NCI-H1930 (cell line): ENCODE measurements at places on chromosomes 4 and X.

- DNase-seq = no peak
Observed at GRCh38 chr4:106358899-106359298, 9.7 kb downstream of the GIMD1 start.

- no peak for DNase-seq
Observed at GRCh38 chrX:2500803-2501558, at the start of the genes DHRSX and ZBED1. Gene DHRSX (minus strand): TSS chrX:2500976. CDS start chrX:2500925, 51 bp downstream. Gene ZBED1 (minus strand): TSS chrX:2500976. CDS start chrX:2490719, 10,257 bp downstream.

DNA sequence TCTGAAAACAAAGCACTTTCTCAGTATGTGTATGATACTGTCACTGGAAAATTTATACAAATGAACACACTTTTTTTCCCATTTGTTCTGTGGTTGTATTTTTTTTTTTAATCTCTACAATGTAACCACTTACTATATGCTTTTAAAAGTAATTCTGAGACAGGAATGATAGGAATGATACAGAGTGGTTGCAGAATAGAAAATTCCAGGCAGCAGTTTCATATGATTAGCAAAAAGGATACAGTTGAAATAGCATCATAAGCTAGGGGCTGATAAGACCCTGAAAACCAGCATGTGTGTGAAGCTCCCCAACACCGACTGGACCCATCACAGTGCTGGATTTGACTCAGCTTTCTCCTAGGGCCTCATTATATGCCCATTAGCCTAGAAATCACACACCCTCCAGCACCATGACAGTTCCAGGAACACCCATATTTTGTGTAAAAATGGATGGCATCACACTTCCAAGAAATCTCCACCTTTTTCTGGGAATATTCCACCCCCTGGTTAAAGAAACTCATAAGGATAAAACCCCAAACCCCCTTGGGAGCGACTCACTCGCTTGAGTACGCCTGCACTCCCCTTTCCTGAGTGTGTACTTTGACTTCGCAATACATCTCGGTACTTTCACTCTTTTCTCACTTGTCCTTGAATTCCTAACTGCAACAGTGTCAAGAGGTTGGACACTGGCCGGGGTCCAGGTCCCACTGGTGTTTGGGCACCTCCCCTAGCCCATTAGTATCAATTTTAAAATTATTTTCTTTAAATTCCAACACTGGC lies 77.4 kb upstream of the AGA start:
- DNase-seq = no peak

DNA sequence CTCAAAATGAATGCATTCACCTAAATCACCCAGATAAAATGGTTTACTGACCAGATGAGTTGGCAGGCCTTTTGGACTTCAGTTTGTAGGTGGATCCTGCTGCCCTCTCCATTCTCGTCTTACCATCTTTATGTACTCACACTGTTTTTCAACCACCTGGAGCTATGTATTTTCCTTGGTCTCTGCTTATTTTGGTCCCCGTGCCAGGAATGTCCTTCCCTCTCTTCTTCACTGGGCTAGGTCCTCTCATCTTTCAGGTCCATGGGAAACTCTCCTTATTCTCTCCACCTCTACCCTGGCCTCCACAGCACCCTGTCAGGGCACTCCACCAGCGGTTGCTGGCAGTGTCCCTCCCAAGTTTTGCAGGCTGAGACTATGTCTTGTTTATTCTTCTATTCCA lies 2.6 kb downstream of the GPRIN3 start:
- DNase-seq = no peak

DNA sequence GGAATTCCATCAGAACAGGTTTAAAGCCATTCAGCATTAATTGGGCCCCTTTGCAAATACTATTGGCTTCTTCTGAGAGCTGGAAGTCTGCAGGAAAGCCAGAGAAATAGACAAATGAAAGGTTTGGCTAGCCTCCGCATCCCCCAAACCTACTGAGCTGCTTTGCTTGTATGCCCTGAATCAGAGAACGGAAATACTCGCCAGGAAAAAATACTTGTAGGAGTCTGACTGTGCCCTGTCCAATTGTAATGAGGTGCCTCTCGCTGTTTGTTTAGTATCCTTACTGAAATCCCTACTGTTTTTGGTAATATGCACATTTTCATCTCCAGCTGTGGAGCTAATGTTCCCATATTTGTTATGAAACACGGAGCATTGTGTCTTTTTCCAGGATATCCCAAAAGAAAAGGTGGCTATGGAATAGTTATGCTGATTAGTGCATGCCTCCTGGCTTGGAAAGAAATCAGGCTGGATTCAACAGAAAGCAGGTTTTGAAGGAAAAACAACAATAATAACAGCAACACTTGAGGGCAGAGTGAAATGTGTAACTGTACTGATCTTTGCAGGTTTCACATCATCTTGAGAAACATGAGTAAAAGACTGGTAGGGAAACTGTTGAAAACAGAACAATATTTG lies 50.7 kb upstream of the NLGN4X start:
- DNase-seq = no peak

DNA sequence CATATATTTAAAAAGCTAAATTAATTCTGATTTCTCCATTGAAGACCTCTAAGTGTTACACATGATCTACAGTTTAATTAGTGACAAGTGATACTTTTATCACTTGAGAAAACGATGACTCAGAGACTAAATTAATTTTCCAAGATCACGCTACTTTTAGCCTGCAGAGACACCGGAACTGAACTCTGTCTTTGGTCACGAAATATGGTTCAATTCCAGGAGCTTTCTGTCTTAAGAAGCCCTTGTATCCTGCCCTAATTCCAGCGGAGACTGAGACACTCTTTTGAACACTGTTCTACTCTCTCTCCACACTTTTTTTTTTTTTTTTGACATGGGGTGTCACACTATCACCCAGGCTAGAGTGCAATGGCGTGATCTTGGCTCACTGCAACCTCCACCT lies 63.6 kb downstream of the IRF2 start:
- no peak for DNase-seq

- DNase-seq = no peak
Observed at GRCh38 chr4:25608644-25609043, 47.0 kb upstream of the SLC34A2 start.

DNA sequence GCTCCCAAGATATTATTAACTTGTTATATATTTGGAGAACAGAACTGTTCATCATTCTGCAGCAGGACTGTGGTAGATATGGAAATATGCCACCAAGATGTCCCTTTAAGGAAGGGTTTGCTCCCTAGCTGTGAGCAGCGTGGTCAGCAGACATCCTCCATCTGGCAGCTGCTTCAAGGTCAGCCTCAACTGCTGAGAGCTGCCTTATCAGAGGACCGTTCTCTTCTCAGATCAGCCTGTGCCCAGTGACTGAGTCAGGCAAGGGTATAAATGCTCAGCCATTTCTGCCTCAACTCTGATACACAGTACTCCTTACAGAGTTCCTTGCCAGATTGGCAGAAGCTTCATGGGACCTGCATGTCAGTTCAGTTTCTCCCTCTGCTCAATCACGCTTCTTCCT lies 63.4 kb upstream of the MAGEB2 start:
- DNase-seq = no peak

GRCh38 chrX:14903891-14904290 lies 30.7 kb downstream of the MOSPD2 start:
- DNase-seq = no peak

DNA sequence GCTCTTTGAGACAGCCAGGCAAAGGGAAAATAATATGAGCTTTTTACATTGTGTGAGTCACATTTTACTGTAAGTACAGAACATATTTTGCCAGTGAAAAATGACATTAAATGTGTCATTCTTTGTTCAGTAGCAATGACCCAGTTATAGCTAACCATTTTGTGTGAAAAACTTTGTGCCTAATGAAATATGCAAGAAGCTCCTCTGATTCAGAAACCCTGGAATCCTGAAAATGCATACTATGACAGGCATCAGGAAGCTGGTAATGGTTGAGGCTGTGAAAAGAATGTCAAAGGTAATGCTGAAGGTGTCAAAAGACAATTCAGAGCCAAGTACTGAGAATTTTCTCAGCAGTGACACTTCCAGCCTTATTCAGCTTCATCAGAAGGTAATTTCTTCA lies 549.5 kb upstream of the SMIM31 start:
- no peak for DNase-seq

GRCh38 chrX:101759000-101759399 lies 99.3 kb upstream of the ARMCX2 start:
- no peak for DNase-seq

DNA sequence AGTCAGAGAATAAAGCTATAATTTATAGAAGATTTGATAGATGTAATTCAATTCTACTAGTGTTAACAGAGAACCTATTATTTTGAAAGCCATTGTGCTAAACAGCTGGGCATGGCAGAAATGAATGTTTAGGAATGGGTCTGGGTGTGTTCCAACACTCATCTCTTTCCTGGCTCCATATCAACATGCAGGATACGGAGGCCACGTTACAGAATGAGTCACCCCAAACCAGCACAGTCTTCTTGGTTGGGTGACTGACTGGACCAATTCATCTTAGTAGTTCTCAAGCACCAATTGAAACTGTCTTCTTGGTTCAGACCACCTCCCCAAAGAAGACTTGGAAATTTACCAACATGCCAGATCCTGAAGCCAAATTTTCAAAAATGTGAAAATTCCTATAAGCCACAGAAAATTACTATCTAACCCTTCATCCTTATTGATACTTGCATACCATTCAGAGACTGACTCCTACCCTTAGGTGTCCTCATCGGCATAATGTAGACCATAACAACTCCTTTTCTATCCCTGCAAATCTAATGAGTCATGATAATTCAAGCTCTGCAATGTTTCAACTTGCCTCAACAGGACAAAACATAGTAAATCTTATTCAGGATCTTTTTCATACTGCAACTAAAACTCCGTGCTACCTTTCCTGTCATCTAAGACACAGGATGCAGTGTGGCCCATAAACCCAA lies 52.0 kb upstream of the ATOH1 start:
- no peak for DNase-seq

GRCh38 chr4:78558410-78558809 lies 6.8 kb downstream of the ANXA3 start:
- no peak for DNase-seq

DNA sequence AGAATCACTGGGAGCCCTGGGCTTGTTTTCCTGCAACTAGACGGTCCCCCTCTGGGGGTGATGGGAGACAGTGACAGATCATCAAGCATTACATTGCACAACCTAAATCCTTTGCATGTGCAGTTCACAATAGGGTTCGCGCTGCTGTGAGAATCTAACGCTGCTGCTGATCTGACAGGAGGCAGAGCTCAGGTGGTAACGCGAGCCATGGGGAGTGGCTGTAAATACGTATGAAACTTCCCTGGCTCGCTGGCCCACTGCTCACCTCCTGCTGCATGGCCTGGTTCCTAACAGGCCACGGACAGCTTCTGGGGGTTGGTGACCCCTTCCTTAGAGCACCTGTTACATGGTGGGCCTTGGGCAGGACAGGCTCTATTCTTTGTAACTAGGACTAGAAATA lies 10.4 kb downstream of the PAQR3 start:
- no peak for DNase-seq

DNA sequence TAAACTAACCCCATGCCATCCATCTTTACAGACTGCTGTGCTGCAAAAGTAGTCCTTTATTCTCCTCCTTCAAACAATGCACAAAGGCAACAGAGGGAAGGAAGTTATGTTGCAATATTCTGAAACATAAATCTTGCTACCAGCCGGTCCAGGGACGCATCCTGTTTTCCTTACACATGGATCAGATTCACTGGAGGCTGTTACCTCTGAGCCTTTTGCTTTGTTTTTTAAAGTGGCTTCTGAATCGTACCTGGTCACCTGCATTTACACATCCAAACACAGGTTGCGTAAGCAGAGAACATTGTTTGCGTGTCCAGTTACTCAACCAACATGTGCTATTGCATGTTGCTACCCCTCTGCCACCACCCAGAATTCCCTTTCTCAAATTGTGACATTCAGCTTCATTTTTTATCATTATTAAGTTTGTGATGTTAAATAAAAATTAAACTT lies 8.8 kb downstream of the PPARGC1A start:
- peak; percentile 28 for DNase-seq

DNA sequence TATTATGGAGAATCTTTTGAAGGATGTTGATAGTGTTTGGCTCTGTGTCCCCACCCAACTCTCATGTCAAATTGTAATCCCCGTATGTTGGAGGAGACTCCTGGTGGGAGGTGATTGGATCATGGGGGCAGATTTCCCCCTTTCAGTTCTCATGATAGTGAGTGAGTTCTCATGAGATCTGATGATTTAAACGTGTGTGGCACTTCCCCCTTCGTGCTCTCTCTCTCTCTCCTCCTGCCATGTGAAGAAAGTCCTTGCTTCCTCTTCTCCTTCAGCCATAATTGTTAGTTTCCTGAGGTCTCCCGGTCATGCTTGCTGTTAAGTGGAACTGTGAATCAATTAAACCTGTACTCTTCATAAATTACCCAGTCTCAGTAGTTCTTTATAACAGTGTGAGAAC lies 166.1 kb upstream of the NUDT6 start:
- no peak for DNase-seq

- DNase-seq = no peak
Observed at GRCh38 chr4:80839792-80840191, 190.7 kb upstream of the BMP3 start.

DNA sequence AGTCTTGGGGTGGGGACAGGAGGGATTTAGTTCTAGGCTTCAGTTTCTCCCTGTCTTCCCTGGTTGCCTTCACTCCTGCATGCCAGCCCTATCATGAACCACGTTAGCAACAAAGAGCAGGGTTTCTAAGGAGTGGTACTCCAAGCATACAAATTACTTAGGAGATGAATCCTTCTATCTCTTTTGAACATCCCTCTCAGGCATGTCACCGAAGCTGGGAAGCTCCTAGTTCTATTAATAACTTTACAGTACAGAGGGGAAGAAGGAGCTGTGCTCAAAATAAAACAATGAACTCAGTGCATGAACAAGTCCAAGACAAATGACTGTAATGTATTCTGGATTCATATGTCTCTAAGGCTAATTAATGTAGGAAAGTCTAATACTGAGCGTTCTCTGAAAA lies 450.6 kb upstream of the RASGEF1B start:
- no peak for DNase-seq

GRCh38 chr4:94959307-94959706 lies 201.6 kb downstream of the BMPR1B start:
- no peak for DNase-seq

DNA sequence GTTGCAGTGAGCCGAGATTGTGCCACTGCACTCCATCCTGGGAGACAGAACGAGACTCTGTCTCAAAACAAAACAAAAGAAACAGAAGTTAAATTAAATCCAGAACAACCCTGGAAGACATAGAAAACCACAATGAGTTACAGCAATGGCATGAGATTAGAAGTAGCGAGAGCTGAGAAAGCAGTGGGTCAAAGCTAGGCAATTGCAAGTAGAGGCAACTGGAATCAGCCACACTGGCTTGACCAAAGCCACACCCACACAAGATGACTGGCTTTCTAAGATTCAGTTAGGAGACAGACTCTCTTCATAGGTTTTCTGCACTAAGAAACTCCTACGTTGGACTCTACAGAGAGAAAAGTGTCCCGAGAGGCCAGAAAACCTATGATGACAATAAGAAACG lies 443.0 kb downstream of the GPM6A start:
- no peak for DNase-seq
